ENCODE measurements at places on chromosomes 2 and 18. TPM values are rescaled to one million over a fixed set of nuclear protein-coding genes. Genes with fewer than 3 reads are reported as not detected.

The ADGRF3 gene
- 0.58 TPM for polyA plus RNA-seq

- DNase-seq, result no peak
These were observed 263.8 kb downstream of the LOXHD1 start for GRCh38 chr18:46393230-46393629.

GRCh38 chr2:37641582-37642171 is 29.8 kb downstream of the CDC42EP3 start:
- DNase-seq, result no peak

GRCh38 chr18:76167410-76167809 is 327.6 kb downstream of the ZNF516 start:
- DNase-seq, result no peak

The GATA6 gene
- polyA plus RNA-seq, result 1.3 TPM

DNA sequence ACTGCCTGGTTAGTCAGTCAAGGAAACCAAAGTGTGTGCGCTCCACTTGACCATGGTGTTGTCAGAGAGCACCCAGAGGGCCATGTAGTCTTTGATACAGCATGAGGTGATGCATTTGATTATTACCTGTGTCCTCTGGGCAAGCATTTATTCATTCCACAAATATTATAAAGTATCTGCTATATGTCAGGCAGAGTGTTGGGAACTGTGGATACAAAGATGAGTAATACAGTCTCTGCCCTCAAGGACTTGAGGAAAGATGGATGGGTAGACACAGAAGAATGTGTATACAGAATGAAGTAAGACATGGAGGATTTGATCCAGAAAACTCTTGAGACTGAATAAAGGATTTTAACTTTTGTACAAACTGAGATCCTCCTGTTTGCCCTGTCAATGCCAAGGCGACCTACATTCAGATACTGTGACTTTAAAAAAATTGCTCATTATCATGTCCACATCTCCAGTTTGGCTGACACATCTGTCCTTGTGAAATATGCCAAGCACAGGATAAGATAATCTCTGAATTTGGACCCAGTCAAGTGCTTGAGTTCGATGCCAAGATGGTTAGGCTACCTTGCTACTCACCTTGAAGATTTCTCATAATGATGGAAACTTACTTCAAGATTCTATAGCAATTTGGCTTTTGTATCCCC is 50.8 kb downstream of the ACYP2 start:
- no peak for DNase-seq

The TTN gene
- 337 TPM for polyA plus RNA-seq

DNA sequence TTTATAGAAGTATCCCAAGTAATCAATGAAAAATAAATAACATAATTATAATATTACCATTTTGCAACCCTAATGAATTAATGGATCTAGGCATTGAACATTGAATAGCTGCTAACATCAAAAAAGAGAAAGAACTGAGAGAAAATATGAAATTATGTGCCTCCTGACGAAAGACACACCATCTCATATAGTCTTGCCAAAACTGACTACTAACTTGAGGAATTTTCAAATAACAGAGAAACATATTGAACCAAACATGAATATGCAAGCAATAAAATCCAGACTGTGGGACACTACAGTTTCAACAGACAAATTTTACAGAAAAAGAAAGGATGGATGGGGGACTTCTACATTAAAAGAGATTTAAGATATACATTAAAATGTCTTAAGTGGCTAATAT is 165.7 kb downstream of the WDPCP start:
- DNase-seq, result no peak

Data from hindlimb muscle (tissue), 1 donor.